Hindlimb muscle (tissue), 1 donor: ENCODE measurements at places on chromosomes 6 and 20.

- peak; percentile 67 for DNase-seq
Observed at GRCh38 chr6:108945681-108946159, 97.5 kb downstream of the ARMC2 start.

DNA sequence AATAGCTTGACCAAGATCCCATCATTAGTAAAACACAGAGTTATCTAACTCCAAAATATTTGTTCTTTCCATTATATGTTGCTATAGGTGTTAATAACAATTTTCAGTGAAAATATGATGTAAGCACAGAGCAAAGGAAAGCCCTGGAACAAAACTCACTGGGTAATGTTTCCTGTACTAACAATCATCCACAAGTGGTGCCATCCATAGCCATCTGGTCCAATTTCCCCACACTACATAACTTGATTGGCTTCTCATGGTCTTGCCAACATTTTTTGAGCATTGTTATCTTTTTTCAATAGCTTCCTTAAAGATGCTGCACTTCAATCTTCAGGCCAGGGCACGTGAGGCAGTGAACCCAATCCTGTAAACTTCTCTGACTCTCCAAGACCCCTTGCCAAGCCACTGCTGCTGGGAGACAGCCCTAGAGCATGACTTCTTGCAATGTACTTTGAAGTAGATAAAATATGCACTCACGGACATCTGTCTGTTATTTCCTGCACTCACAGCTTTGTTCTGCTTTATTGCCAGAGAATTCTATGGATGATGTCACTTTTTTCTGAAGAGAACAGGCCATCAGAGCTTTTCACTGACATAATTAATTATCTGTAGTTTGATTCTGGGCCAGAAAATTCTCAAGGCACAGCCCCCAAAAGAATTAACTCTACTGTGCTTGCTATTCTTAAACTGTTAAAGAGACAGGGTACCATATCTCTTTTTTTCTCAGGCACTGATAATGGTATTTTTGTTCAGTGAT, 97.5 kb upstream of the TMEM30A start:
- DNase-seq: peak; percentile 44

- DNase-seq: peak; percentile 58
Observed at GRCh38 chr20:22333885-22334545, 250.4 kb downstream of the FOXA2 start.

DNA sequence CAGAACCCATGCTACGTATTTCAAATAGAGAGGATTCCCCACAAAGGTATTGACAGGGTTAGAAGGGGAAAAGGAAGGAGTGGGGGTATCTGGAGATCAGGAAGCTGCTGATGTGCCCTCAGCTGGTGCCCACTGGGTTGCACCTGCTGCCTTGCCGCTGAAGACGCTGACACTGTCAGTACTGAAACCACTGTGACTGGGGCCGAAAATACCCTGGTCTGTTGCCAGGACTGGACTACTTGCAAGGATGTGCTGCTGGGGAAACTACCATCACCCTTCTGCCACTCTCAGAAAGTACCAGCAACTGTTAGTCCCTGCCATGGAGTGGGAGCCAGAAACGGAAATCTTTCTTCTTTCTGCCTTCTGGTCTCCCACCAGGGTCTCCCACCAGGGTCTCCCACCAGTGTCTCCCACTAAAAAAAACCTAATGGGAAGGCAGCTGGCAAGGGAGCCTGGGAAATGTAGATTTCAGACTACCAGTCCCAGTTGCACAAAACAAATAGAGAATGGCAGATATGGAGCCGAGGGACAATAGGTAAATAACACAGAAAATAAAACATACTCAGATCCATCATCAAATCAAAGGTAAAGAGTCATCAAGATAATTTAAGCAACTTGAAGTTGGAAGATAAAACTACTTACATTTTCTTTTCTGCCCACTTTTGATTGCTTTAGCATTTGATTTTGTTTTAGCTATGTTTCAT, 204.8 kb downstream of the TPBG start:
- DNase-seq: peak; percentile 10

DNA sequence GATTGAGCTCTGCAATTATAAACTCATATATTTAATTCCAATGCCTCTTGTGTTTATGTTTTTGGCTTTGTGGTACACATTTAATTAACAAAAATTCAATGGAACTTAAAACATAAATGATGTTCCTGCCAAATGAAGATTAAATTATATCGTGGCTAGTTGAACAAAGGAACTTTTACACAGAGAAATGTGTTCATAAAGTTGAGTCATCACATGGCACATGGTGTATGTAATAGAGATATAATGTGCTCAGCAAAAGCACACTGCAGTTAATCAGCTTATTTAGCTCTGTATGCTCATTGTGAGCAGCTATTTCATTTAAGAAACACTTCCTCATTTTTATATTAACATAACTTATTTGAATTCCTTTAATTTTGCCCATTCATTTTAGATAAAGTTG, 1295.6 kb upstream of the CITED2 start:
- no peak for DNase-seq

DNA sequence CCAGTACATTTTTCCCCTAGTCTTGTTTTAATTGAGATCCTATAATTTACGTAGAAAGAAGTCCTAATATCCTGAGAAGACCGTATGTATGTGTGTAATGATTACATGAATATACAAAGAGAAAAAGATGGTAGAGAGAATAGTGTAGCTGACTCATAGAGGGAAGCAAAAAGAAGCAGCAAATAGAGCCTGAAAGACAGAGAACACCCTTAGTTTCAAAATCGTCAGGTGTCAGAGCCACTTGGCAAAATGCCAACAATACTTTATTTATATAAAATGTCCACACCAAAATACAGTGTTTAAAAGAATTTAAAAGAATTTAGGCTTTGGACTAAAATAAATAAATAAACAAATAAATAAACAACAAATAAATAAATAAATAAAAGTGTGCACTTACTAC, 1414.1 kb upstream of the EYS start:
- DNase-seq: no peak

GRCh38 chr20:35173576-35174192, 1.8 kb downstream of the PROCR start:
- no peak for DNase-seq

DNA sequence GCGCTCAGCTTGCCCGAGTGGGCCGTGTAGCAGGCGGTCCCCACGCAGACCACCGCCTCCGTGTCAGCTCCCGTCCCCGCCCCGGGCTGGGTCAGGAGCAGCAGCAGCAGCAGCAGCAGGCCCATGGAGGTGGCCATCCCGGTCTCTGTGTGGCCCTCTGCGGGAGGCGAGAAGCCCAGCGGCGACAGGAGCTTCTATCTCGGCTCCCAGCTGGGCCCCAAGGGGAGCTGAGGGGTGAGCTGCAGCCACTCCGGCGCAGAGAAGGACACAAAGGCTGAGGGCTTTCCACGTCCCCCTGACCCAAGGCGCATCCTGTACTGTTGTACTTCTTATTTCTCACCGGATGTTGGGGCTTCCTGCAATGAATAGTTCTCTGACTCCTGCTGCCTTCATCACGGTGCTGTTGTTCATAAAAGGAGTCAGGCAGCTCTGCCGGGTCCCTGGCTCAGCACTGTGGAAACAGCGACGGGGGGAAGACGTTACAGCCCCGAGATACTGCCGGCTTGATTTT, at the start of gene CD93:
TSS of gene CD93 (minus strand) at position 269 of the 511 bp plus-strand sequence. CDS start at position 137, 132 bp downstream.
- peak; percentile 51 for DNase-seq

GRCh38 chr6:26216886-26217713, 129.9 kb downstream of the HFE start:
- DNase-seq: peak; percentile 94
